ENCODE measurements at places on chromosomes 1 and 21.
A peak's percentile ranks its signal among the peaks of the same experiment; 100 is the strongest.

DNA sequence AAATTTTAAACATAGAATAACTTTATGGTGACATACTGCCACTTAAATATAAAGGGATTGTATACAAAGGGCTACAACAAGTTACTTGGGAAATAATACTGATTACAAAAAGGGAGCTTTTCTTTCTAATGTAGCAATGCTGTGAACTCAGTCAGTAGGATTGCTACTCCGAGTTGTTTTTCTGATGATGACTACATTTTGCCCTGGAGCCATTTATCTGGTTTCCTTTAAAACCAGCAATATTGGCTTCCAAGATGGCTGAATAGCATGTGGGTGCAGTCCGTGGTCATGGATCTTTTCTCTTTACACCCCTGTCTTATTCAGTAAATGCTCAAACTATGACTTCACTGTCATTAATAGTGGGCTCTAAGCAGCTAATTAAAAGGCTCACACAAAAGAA lies 92.6 kb upstream of the NEK7 start:
- DNase-seq, result no peak

DNA sequence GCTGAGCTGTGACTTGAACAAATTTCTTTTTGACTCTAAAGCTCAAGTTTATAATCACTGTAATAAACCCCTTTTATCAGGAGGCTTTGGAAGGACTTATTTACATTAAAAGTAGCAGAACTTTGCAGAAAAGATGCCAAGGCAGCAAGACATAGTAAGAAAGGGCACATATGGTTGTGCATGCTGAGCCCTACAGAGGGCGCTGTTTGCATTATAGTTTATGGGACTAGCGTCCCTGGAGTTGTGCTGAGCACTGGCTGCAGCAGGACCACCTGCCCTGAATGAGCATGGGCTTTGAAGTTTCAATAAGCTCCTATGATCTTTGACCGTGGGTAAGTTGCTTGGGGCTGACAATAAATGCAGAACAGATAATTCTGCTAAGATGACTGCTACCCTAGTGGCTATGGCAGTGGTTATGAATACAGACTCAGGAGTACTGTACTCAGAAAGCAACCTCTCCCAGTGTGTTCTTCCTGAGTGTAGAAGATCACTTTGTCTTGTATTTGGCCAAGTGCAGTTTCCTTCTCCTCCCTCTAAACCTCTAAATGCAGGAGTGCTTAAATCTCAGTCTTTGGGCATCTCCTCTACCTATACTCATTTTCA lies 45.4 kb upstream of the USP1 start:
- peak; percentile 40 for DNase-seq

GRCh38 chr1:179187735-179188471 lies 41.6 kb downstream of the ABL2 start:
- DNase-seq, result no peak

GRCh38 chr1:175138579-175138978 lies 54.0 kb downstream of the KIAA0040 start:
- DNase-seq, result no peak

DNA sequence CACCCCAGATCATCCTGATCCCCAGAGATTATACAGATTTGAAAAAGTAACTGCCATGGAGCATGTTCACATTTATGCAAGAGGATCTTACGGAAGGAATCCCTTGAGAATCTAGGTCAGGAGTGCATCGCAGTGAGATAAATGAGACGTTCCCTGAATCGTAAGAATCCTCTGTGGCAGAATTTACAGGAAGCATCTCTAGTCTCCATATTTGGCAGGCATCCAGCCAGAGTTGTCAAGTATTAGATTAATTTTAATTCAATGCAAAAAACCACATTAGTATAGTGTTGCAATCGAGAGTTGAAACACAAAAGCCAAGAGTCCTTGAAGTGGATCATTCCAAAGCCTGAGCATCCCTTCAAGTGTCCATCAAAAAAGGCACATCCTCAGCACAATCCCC lies 100.8 kb downstream of the RRAGC start:
- no peak for DNase-seq

- DNase-seq, result peak; percentile 16
Measured at GRCh38 chr1:64019818-64020217, 183.6 kb upstream of the UBE2U start.

DNA sequence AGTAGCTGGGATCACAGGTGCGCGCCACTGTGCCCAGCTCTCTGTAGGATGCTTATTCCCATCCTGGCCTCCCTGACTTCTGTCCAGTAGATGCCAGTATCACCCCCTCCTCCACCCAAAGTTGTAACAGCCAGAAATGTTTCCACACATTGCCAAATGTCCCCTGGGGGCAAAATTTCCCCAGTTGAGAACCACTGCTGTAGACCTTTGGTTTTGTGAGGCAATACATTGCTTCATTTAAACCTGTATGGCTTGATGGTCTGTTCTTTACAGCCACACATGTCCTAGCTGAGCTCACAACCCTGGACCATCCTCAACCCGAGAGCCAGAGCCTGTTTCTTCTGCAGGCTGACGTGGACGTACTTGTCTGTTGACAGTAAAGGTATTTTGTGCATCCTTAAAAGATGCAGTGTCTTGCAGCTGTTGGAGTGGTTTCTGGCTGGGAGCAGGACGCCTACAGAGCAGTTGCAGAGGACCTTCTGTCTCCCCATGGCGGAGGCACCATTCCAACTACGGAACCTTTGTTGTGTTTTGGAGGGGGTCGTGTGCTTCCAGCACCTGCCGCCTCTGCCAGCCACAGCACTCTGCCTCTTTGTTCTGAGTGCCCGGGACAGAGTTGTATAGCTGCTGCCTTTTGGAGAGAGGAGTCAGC lies 26.6 kb downstream of the DOP1B start:
- no peak for DNase-seq

Measured in GM13976 (cell line).